ENCODE measurements at places on chromosomes 7 and 10. TPM values are rescaled to one million over a fixed set of nuclear protein-coding genes. Genes with fewer than 3 reads are reported as not detected.
A peak's percentile ranks its signal among the peaks of the same experiment; 100 is the strongest.

Gene PLAC9
- polyA plus RNA-seq, result 69.0 TPM

Gene DMBT1
- 0.05 TPM for polyA plus RNA-seq

DNA sequence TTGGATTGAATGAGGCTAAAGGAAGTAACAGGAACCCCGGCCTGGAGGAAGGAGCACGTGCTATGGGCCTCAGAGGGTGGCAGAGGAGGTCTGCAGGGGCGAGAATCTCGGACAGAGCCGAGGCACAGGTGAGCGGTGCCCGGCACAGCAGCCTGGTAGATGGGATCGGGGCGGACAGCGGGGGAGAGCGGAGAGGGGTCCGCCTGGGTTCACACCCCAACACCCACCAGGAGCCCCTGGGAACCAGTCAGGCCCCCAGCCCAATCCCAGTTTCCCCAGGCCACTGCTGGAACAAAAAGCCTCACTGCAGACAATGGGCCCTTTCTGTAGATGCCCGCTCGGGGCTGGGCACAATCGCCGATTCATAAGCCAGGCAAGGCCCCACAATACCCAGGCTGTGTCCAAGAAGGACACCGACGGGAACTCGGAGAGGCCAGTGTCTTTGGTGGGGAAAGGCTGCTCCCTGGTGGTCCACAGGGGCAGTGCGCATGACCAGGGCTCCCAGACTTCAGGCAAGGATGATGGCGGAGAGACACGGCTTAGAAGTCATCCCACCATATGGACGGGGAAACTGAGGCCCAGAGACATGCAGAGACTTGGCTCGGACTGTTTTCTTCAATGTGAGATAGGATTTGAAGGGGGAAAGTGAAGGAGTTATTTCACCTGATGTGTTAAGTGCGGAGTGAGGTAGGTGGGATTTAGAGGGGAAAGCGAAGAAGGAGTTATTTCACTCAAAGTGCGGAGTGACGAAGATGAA lies 106.9 kb upstream of the GPR26 start:
- peak; percentile 48 for DNase-seq

GRCh38 chr10:88457660-88458059 lies 125.5 kb downstream of the RNLS start:
- no peak for DNase-seq

Gene ANKRD1
- 0.08 TPM for polyA plus RNA-seq

Gene OR2A25
- polyA plus RNA-seq, result not detected

Data from left renal pelvis (tissue), 4 donors.